ENCODE measurements at places on chromosomes 3 and 15.

DNA sequence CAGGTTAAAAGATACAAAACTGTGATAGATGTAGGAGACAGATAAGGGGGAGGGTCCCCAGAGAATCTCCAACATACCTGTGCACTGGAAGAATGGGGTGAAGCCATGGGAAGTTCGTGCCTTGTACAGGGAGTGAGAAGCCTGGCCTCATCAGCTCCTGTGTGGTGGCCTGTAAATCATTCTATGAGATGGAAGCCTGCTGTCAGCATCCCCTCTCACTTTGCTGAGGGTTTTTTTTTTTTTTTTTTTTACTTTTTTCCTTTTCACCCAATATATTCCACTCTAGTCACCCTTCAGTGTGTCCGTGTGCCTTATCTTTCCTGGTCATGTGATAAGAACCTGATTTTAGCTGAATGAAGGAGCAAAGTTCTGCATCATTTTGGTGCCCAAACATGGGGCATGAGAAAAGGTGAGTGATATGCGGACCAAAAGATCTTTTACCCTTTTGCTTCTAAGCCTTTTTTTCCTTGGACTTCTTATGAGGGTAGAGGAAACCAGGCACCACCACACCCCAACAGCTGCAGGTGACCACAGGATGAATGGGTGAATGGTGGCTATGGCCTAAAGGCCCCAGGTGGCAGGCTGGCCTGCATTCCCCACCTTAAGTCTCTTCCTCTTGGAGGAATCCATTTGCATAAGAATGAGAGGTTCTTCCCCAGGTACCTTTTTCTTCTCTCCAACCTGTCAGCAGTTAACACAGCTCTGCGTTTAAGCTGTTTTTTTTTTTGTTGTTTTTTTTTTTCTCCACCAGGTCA is 1345.0 kb downstream of the NSUN3 start:
- no peak for ATAC-seq

- no peak for ATAC-seq
Observed at GRCh38 chr3:182303169-182303568, 490.1 kb upstream of the ATP11B start.

- peak; percentile 13 for ATAC-seq
Observed at GRCh38 chr3:134374791-134375581, 739 bp upstream of the AMOTL2 start.

- peak; percentile 44 for ATAC-seq
Observed at GRCh38 chr3:32569540-32570420, 878 bp downstream of the DYNC1LI1 start.

GRCh38 chr3:56796202-56796601 is 5.5 kb downstream of the ARHGEF3 start:
- ATAC-seq: peak; percentile 21

GRCh38 chr3:71074423-71074822 is 509.1 kb downstream of the FOXP1 start:
- ATAC-seq: no peak

DNA sequence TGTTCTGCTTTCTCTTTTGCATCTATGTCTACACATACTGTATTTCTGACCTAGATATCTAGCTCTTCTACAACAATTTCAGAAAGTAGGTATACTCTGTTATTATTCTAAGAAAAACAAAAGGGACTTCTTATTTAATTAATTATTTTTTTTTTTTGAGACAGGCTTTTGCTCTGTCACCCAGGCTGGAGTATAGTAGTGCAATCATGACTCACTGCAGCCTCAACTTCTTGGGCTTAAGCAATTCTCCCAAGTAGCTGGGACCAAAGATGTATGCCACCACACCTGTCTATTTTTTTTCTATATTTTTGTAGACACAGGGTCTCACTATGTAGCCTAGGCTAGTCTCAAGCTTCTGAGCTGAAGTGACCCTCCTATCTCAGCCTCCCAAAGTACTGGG is 130.6 kb downstream of the MBNL1 start:
- peak; percentile 16 for ATAC-seq

GRCh38 chr3:77063423-77063822 is 23.5 kb downstream of the ROBO2 start:
- no peak for ATAC-seq

- no peak for ATAC-seq
Observed at GRCh38 chr15:92623435-92623834, 32.1 kb downstream of the FAM174B start.

GRCh38 chr3:100424261-100424660 is 22.9 kb downstream of the LNP1 start:
- no peak for ATAC-seq

DNA sequence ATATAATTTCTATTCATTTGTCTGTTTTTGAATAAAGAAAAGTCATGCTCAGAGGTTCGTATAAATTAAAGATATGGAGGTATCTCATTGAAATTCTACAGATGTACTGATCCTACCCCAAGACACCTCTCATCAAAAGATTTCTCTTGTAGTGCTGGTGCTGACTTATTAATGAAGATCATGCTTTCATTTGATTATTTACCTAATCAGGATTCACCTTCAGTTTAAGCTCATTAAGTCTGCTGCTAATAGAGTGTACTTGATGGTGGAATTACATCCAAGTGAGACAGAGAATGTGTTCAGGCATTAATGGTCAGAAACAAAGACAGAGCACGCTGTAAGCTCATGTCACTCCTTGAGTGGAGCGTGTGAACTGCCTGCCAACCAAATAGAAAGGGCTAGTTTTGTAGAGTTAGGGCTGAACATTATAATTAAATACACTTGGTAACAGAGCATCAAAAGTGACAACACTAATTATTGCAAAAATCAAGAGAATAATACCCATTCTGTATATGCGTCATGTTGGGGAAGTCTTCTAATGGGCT is 45.5 kb downstream of the KBTBD12 start:
- ATAC-seq: no peak

DNA sequence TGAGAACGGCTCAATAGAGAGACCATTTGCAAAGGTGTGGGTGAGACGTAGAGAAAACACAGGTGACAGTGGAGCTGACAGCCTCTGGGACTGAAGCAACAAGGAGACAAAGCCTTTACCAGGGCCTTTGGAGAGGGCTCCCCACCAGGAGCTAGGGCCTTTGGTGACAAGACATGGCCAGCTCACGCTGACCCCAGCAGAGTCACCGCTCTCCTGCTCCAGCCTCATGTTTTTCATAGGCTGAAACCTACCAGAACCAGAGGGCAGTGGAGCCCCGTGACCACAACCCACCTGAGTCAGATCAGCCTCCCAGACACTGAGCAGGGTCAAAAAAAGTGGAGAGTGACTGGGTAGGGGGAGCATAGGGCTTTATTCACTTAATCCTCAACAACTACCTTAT is 214.7 kb downstream of the SHQ1 start:
- ATAC-seq: no peak

DNA sequence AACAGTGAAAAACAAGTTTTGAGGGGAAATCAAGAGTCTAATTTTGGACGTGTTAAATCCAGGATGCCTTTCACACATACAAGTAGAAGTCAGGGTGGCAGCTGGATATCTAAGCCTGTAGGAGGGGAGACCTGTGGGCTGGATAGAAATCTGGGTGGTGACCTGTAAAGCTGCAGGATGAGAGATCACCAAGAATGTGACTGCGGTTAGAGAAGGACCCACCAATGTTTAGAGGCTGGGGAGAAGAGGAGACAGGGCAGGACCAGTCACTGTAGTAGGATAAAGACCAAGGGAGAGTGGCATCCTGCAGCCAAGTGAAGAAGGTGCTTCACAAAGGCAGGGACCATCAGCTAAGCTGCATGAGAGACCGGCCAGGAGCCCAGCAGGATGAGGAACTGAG is 36.2 kb downstream of the MRAS start:
- no peak for ATAC-seq

DNA sequence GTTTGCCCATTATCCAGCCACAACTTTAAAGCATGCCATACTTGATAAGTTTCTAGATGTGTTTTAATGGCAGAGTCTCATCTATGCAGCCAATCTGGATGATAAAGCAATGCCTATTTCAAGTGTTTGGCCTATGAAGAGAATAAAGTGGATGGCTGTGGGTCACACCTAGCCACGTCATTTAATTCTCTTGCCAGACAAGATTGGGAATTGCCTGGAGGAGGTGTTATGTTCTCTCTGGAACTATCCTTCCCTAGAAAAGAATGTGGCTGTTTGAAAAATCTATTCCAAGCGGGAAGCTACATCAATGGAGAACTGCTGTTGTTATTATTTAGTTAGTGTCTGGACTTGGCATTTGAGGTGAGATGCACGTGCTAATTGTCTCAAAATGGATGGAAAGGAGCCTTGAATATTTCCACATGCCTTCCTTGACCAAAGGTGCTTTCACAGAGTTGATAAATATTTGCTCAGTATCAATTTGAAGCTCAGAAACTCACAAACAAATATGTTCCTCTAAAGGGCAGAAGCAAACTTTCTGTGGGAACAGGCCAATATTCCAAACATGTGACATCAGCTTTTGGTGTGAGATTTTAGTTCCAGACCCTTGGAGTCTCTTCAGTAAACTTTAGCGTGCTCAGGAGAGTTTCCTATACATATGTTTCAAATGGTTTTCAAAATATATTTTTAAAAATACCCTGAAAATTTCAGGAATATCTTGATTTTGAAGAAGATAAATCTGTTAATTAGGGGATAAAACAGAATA is 510.6 kb upstream of the SGO1 start:
- ATAC-seq: no peak

GRCh38 chr15:38668898-38669391 is 104.3 kb upstream of the RASGRP1 start:
- ATAC-seq: no peak

DNA sequence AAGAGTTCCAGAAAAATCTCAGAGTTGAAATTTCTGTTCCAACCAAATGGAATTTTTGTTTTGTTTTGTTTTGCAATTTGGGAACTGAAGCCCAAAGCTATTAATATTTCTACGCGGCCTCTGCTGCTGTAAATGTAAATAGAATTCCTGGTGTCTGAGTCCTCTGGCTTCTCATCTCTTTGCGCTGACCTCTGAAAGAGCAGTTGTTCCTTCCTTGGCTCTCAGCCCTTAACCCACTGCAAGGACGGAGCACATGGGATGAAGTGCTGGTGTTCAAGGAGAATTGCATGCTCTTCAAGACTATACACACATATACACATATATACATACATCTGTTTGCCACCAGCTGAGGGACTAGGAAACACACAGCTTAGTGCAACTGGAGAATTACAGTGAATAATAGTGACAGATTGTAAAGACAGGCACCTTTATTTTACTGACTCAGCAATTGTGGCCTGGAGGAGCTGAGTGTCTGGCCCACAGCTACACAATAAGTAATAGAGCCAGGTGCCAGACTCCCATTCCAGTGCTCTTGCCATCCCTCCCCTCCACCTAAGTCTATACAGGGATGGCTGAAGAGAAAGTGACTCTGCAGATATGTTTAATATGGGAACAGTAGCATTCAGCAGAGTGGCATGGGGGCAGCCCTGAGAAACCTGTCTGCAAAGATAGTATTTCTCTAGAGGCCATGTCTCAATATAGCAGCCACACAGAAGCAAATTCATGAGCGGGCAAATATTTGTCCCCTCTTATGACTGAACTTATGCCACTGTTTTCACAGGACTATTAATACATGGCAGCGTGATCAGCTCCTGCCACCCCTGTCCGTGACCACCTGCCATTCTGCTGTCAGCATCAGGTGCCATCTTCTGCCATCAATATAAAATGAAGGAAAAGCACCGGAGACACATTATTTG is 42.3 kb downstream of the NEK10 start:
- no peak for ATAC-seq

GRCh38 chr3:66706890-66707289 is 206.1 kb upstream of the LRIG1 start:
- ATAC-seq: no peak

DNA sequence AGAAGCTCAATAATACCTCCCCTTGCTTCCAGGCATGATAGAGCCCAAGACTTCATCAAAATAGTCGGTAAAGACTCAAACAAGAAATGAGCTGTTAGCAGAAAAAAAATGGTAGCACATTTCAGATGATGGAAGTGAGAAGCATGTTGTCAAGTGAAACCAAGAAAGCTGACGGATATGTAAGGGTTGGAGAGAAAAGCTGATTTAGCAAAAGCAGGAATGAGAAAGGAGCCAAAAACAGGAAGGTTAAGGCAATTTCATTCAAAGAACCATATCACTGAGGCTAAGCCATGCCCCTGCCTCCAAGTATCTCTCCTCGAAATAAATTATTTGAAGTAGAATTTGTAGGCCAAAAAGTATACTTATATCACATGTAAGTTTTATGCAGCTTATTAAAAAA is 88.8 kb downstream of the ANO10 start:
- no peak for ATAC-seq

GRCh38 chr3:107184375-107184774 is 192.9 kb upstream of the CCDC54 start:
- ATAC-seq: no peak

- peak; percentile 7 for ATAC-seq
Observed at GRCh38 chr15:82572311-82572710, 32.1 kb upstream of the RPS17 start.

- no peak for ATAC-seq
Observed at GRCh38 chr3:194661374-194661773, 10.6 kb downstream of the LSG1 start.

GRCh38 chr15:98581715-98582114 is 66.6 kb upstream of the IGF1R start:
- ATAC-seq: no peak

GRCh38 chr15:79970624-79971434 is at the start of gene BCL2A1:
Gene BCL2A1, minus strand, starts transcription at chr15:79971196. Its CDS starts 77 bp downstream, at chr15:79971119.
- peak; percentile 77 for ATAC-seq

GRCh38 chr3:44318891-44319311 is 19.7 kb upstream of the TCAIM start:
- ATAC-seq: no peak

DNA sequence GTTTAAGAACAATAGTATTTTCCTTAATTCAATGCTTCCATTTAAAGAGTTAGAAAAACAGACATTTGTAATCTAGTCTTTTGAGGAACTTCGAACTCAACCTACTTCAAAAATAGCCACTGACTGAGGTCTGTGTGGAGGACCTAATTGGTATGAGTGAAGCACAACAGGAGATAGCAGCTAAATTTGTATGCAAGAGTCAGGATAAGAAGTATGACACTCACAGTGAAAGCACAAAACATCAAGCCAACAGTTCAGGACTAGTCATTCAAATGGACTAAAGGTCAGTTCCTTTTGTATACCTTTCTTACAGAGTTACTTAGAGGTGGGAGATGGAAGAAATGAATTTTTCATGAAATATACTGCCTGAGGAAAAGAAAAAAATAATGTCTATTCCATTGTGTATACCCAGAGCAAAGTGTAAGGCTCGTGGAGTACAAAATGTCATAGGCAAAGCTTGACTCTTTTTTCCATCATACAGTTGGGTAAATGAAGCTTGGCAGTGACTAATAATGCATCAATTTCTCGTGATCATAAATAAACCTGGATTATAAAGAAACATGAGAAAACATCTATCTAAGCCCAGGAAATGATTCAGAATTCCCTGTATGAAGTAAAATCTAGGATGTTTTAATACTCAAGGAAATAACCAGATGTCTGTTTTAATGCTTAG is 1005.2 kb upstream of the CADM2 start:
- ATAC-seq: no peak

DNA sequence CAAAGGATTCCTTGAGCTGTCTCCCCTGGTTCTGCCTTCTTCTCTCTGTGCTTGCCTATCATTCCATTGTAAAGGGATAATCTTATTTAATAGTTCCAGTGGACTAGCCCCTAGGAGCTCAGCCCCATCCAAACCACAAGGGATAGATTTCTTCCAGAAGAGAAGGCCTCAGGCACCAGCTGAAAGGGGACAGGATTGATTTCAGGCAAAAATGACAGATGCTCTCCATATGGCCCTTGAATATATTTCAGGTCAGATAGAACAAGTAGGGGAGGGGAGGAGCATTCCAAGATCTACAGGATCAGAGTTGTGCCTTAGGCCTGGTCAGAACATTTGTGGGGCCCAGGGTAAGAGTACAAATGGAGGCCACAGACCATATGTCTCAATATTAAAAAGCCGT is 85.3 kb downstream of the RPLP1 start:
- peak; percentile 83 for ATAC-seq
